A549 treated with DMSO at 1 μM for 4 hours (cell line): ENCODE measurements at places on chromosomes 3 and 15. TPM values are rescaled to one million over a fixed set of nuclear protein-coding genes. Genes with fewer than 3 reads are reported as not detected.

Gene CFAP91
- total RNA-seq = 0.20 to 0.41 TPM (median 0.32 TPM) in 4 of 5 replicates, not detected in the other

Gene DNAH12
- 0.07 to 0.12 TPM (median 0.09 TPM) in 4 of 5 replicates, not detected in the other for total RNA-seq

Gene XIRP1
- total RNA-seq = 0.02 to 0.07 TPM (median 0.05 TPM) in 5 replicates

Gene TMEM108
- not detected in 5 replicates for total RNA-seq

Gene IGSF10
- 0.53 to 0.81 TPM (median 0.76 TPM) in 5 replicates for total RNA-seq

Gene GOLGA6A
- 0.07 to 0.16 TPM in 2 of 5 replicates, not detected in the others for total RNA-seq

Gene SLC28A1
- 0.08 TPM in 1 of 5 replicates, not detected in the others for total RNA-seq

Gene KBTBD8
- 0.47 to 0.74 TPM (median 0.63 TPM) in 5 replicates for total RNA-seq

Gene PODXL2
- total RNA-seq = 7.8 to 10.2 TPM (median 10.1 TPM) in 5 replicates

Gene TFDP2
- 14.8 to 20.9 TPM (median 18.8 TPM) in 5 replicates for total RNA-seq

Gene PCOLCE2
- total RNA-seq = 27.6 to 40.9 TPM (median 34.2 TPM) in 5 replicates

Gene CCR8
- not detected in 5 replicates for total RNA-seq

Gene ARHGAP11A
- total RNA-seq = 66.2 to 98.2 TPM (median 90.5 TPM) in 5 replicates

Gene SLC9C1
- total RNA-seq = not detected in 5 replicates

Gene CHRNA7
- total RNA-seq = 3.3 to 4.7 TPM (median 4.2 TPM) in 5 replicates

Gene CCDC39
- 0.13 TPM in 1 of 5 replicates, not detected in the others for total RNA-seq

Gene KNL1
- 6.4 to 9.4 TPM (median 8.4 TPM) in 5 replicates for total RNA-seq

Gene OR5K1
- not detected in 5 replicates for total RNA-seq

Gene C3orf52
- 10.6 to 17.7 TPM (median 15.1 TPM) in 5 replicates for total RNA-seq

Gene ALPK3
- 0.09 to 0.28 TPM (median 0.11 TPM) in 5 replicates for total RNA-seq

Gene ZNF80
- not detected in 5 replicates for total RNA-seq

Gene PLD1
- 8.0 to 9.7 TPM (median 8.5 TPM) in 5 replicates for total RNA-seq

Gene KCNMB2
- total RNA-seq = not detected in 5 replicates

Gene ARMC8
- 20.2 to 27.4 TPM (median 24.9 TPM) in 5 replicates for total RNA-seq

Gene CHDH
- 2.2 to 3.2 TPM (median 2.6 TPM) in 5 replicates for total RNA-seq

Gene UBE2E1
- total RNA-seq = 90.6 to 109 TPM (median 97.4 TPM) in 5 replicates

Gene SPTSSB
- not detected in 5 replicates for total RNA-seq

Gene FOXB1
- total RNA-seq = not detected in 5 replicates

Gene NRROS
- total RNA-seq = 0.04 TPM in 1 of 5 replicates, not detected in the others

Gene ANO10
- 17.4 to 26.3 TPM (median 20.4 TPM) in 5 replicates for total RNA-seq

Gene RAD54L2
- 4.4 to 5.9 TPM (median 4.9 TPM) in 5 replicates for total RNA-seq

Gene ITIH3
- 0.08 TPM in 1 of 5 replicates, not detected in the others for total RNA-seq

Gene PLA2G4D
- total RNA-seq = not detected in 5 replicates

Gene CYP8B1
- not detected in 5 replicates for total RNA-seq

Gene TPRG1
- total RNA-seq = 0.14 to 0.55 TPM (median 0.24 TPM) in 5 replicates

Gene OXTR
- 7.8 to 11.7 TPM (median 10.2 TPM) in 5 replicates for total RNA-seq

Gene TMEM207
- total RNA-seq = not detected in 5 replicates

Gene PLSCR1
- 45.1 to 55.0 TPM (median 45.7 TPM) in 5 replicates for total RNA-seq

Gene CYP11A1
- not detected in 5 replicates for total RNA-seq

Gene MOBP
- total RNA-seq = 0.02 to 0.28 TPM (median 0.07 TPM) in 3 of 5 replicates, not detected in the others

Gene RAD51
- 17.5 to 20.8 TPM (median 18.8 TPM) in 5 replicates for total RNA-seq

Gene CPEB1
- total RNA-seq = 2.1 to 3.9 TPM (median 3.5 TPM) in 5 replicates

Gene GP9
- not detected in 5 replicates for total RNA-seq

Gene CELF6
- 0.03 to 0.19 TPM (median 0.15 TPM) in 5 replicates for total RNA-seq

Gene SERINC4
- total RNA-seq = 0.06 to 0.23 TPM (median 0.12 TPM) in 4 of 5 replicates, not detected in the other

Gene KLHL25
- total RNA-seq = 6.9 to 8.1 TPM (median 7.3 TPM) in 5 replicates

Gene IGF1R
- total RNA-seq = 51.3 to 77.6 TPM (median 70.0 TPM) in 5 replicates

Gene KCNAB1
- not detected in 5 replicates for total RNA-seq

Gene MYH15
- 0.24 to 0.32 TPM (median 0.31 TPM) in 5 replicates for total RNA-seq

Gene CPB1
- total RNA-seq = not detected in 5 replicates

Gene ZBTB38
- 70.2 to 108 TPM (median 97.2 TPM) in 5 replicates for total RNA-seq
